Naive B cell (primary cell): ENCODE measurements at places on chromosomes 3 and 15.
A peak's percentile ranks its signal among the peaks of the same experiment; 100 is the strongest.

DNA sequence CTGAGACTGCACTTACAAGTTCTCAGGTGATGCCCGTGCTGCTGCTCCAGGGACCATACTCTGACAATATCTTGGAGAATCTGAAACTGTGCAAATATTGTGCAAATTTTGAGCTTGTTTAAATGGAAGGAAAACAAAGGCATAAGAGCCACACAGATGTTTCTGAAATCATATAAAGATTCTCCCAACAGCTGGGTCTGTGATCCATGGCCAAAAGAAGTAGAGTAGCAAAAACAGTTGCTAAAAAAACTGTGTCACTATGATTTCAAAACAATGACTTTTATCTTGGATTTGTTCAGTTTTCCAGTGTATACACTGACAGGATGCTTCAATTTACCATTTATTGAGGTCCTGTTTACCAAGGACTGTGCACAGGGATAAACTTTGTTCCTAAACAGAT lies 25.3 kb downstream of the NPTN start:
- DNase-seq, result no peak

GRCh38 chr3:32391643-32392535 lies at the start of gene CMTM7:
TSS of gene CMTM7 (plus strand) at chr3:32391853. CDS start at chr3:32391907, 54 bp downstream.
- DNase-seq, result peak; percentile 54

DNA sequence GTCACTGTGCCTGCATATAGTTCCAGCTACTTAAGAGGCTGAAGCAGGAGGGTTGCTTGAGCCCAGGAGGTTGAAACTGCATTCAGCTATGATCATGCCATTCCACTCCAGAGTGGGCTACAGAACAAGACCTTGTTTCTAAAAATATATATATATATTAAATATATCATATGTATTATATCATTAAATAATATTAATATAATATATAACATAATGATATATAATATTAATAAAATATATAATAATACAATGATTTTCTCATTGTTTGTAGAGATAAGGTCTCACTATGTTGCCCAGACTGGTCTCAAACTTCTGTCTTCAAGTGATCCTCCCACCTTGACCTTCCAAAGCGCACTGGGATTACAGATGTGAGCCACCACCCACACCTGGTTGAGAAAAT lies 101.8 kb downstream of the NAALADL2 start:
- DNase-seq, result no peak

DNA sequence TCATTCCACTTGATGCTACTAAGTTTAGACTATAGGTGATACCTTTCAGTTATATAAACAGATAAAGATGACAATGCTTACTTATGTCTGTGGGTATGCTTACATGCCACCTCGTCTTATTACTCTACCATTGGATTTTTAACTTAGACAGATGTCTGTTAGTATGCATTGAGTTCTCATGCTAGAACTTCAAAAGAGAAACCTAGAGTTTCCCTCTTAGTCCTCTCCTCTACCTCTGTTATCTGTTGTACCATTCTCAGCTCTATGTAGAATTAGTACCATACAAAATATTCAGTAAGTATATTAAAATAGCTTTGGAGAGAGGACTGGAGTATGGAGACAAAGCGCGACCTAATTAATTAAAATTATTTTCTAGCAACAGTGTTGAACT lies 111.3 kb downstream of the BBX start:
- no peak for DNase-seq

DNA sequence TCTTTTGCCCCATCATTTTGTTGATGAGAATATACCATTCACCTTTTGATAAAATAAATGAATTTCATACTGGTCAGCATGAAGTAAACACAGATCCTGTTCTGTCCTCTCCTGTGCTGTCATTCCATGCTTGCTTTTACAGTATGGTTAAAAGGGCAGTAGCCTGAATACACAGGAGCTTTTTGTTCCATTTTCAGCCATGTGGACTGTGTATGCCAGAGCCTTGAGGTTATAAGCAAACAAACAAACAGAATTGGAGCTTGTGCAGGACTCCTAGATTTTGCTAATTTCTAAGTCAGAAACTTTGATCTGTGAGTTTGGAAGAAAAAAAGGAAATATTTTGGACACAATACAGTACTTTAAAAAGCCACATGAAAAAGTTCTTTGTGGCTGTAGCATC lies 91.9 kb downstream of the LRRC28 start:
- no peak for DNase-seq

DNA sequence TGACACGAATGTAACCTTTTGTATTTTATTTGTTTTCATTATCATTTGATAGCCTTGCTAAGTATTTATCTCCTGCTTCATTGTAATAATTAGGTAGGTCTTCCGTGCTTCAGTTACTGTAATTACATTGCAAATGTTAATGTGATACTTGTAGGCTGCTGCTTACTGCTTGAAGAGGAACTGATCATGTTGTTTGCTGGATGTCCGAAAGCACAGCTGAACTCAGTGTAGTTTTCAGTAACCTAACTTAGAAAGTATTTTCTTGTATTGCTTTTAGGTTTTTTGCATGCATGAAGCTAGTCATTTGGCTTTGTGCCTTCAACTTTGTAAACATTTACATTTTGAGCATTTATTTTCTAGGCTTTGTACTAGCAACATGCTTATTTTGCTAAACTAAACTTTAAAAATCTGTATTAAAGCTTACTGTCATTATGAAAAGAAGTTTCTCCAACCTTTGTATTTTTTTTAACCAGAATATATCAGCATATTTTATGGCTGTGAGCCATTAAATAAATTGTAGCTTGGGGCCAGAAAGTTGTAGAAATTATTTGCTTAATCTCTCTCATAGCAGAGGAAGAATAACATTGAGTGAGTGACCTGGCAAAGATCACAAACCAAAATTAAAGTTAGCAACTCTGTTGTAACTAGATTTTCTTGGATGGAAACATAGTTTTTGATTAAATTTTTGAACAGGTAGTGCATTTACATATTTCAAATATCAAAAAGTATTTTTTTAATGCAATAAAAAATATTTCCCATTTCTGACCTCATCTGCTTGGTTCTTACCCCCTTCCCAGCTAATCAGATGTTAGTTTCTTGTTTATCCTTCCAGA lies 30.7 kb downstream of the SACM1L start:
- no peak for DNase-seq

DNA sequence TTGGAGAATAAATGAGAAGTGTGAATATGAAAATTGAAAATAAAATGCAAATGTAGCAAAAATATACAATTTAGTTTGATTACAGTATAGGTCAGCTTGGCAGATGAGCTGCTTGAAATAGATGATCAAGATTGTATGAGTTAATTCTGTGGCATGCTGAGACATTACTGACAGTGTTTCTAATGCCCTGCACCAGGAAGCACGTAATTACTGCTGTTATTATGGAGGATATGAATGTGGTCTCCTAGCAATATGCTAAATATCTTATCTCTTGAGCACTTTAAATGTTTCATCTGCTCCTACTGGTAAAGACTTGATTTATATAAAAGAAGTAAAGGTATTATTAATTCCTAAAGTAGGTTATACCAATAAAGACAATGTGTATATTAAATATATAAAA lies 1015.5 kb downstream of the PLOD2 start:
- DNase-seq, result no peak

DNA sequence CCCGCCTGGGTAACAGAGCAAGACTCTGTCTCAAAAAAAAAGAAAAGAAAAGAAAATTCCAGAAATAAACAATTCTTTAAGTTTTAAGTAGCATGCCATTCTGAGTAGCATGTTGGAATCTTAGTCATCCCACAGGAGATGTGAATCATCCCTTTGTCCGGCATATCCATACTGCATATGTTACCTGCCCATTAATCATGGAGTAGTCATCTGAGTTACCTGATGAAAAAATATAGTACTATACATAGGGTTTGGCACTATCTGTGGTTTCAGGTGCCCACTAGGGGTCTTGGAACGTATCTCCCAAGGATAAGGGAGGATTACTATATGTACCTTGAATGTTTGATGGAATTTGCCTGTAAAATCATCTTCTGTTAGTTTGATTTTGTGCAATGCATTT lies 6.3 kb upstream of the CCR4 start:
- no peak for DNase-seq

DNA sequence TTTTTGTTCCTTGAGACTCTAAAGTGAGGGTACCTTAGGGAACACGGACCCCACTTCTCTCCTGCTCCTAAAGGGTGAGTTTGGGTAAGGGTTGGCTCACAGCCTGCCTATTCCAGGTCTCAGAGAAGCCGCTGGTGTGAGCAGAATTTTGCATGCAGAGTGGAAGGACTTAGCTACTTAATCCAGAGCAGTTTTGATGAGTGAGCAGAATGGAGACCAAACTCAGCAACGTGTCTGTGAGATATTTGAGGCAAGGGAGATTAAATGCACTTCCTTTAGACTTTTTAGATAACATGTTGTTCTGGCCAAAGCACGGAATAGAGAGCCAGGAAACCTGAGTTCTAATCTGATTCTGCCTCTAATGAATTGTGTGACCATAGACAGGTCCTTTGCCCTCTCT lies 5.1 kb downstream of the SLC24A1 start:
- no peak for DNase-seq

GRCh38 chr3:152497457-152497856 lies 228.7 kb downstream of the MBNL1 start:
- DNase-seq, result no peak

GRCh38 chr3:32440611-32441350 lies 49.1 kb downstream of the CMTM7 start:
- no peak for DNase-seq

DNA sequence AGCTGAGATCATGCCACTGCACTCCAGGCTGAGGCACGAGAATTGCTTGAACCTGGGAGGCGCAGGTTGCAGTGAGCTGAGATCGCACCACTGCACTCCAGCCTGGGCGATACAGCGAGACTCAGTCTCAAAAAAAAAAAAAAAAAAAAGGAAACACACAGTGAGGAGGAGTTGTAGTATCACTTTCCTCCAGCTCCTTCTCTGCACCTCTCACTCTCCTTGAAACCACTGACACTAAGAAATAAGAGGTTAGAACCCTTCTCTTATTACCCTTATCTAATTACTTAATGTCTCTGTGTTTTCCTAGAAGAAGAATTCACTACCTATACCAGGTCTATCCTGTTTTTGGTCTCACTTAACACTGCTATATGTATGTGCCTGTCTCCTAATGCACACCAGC lies 31.7 kb downstream of the RAB27A start:
- DNase-seq, result no peak

DNA sequence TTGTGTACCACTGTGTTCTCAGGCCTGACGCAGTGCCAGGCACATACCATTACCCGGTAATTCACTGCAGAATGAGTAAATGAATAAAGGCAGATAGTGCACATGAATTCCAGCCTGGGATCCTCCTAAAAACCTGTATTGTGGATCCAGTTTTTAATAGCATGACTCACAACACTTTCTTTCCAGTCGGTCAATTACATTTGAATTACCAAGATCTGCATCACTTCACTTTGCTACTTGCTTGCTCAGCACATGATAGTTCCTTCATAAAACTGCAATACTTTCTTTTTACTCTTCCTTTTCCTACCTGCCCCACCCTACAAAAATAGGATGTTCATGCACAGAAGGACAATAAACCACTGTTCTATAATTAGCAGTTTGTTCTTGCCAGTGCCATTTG lies 553.8 kb downstream of the MAGI1 start:
- DNase-seq, result no peak

GRCh38 chr15:79595306-79595705 lies 163.2 kb downstream of the MINAR1 start:
- DNase-seq, result no peak

- no peak for DNase-seq
Observed at GRCh38 chr3:126151562-126152302, 28.7 kb downstream of the ALDH1L1 start.

DNA sequence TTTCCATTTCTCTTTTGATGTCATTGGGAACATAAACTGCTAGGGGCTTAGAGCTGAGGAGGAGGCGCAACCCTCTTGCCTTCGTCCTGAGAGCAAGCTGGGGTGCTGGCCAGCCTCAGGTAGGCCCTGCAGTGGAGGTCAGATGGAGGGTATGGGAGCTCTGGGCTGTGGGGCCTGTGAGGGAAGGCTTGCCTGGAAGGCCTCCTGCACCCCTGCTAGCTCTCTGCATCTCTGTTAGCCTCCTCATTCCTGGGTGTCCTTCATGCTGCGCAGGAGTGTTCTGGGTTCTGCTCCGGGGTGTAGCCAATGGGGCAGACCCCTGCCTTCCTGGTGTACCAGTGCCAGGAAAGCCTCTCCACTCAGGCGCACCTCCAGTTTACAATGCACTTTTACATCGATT lies 11.8 kb downstream of the GP5 start:
- DNase-seq, result no peak

DNA sequence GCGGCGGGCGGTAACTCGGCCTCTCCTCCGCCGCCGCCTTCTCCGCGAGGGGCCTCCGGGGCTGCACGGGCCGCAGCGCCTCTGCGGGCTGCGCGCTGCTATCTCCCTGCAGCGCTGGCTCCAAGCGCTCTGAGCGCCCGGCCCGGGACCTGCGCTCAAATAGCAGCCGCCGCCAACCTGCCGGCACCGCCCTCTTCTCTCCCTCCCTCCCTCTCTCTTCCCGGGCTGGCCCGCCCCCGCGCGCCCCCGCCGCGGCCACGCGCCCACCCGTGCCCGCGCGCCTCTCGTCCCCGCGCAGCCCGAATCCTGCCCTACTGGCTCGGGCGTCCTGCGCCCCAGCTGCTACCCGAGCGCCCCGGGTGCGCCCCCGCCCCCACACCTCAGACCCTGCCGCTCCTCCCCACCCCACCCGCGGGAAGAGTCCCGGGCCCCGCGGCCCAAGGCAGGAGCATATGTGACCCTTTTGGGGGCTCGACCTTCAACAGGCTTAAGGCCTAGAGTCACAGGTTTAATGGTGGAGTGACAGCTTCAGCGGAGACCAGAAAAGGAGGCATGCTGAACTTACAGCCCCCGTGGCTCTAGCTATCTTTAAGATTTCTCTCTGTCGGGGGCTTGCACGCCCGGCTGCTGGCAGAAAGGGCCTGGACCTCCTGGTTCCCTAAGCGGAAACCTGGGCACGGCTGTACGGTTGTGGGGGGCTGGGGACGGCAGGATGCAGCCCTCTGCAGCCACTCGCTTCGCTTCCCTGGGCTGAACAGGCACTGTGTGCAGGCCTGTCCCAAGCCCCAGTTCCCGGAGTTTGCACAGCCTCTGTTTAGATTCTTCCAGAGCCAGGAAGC lies at the start of gene CACNA2D2:
Gene CACNA2D2, minus strand, starts transcription at position 131 of the 839 bp plus-strand sequence. CDS start 211 bp downstream, outside the sequence.
- DNase-seq, result peak; percentile 37

DNA sequence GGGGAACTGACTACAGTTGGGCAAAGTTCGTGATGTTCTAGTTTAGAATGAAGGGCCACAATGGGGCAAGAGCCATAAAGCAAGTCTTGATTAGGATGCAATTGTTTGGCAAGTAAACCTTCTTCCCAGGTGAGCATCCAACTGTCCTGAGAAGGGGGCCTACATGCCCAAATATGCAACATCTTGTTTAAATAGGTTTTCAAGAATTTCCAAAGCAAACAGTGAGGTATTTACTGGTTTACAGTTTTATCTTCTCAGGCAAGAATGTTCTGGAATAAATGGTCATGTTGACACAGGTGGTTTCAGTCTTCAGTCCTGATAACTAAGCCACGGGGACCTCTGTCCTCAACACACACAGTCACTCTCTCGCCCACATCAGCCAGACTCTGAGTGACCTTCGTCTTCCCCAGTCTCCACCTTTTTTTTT lies 90.3 kb upstream of the FAM174B start:
- DNase-seq, result no peak

DNA sequence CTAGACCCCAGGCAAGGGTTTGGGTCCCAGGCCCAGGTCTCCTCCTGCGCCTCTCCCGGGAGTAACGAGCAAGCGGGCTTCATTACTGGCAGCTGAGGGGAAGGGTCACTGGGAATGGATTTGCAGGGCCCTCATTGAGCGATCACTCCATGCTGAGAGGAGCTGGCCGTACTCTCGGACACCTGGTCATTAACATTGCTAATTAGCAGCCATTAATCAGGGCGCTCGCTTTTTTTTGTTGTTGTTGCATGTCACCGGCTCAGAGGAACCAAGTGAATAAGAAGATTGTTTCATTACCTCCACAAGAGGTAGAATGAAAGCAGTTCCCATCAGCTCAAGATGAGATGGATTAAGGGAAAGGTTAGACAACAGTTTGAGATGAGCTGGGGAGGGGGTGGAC lies 293.0 kb upstream of the ATP11B start:
- DNase-seq, result no peak
